ENCODE measurements at places on chromosomes 7 and 10. TPM values are rescaled to one million over a fixed set of nuclear protein-coding genes. Genes with fewer than 3 reads are reported as not detected.
A peak's percentile ranks its signal among the peaks of the same experiment; 100 is the strongest.

DNA sequence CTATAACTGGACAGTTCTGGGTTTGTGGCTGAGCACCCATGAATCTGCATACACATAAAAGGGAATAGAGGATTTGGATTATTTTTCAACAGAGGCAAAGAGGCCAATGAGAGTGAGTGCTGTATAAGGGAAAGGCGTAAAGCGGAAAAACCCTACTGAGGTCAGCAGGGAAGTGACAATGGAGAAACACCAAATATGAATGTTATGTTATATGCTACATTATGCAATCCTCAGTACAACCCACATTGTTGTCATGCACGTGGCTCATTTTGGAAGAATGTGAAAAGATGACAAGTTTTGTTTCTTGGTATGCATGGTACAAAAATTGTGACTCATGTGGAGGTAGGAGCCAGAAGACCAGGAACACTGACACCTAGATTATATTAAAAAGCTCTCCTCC is 113.6 kb upstream of the AMPH start:
- no peak for DNase-seq
- H3K27me3 ChIP-seq = no peaks in the 10 kb centered on the region
- H3K36me3 ChIP-seq = no peaks in the 10 kb centered on the region

DNA sequence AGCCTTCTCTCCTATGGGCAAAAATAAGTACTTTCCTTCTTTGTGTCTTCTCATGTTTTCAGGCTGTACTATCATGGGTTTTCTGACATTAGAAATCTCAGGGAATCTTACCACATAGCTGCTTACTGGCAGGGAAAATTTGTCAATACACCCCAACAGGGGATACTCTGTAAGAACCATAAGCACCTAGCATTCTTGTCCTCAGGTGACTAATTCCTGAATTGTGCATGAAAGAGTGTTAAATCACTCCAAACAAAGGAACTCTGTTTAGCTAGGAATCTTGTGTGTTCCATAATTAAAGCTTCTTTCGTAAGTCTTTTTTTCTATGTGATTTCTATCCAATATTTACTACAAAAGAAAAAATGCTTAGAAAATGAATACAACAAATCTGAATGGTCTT is 206.7 kb upstream of the POT1 start:
- H3K27me3 ChIP-seq = no peaks in the 10 kb centered on the region
- no peak overlapping the region for H3K4me3 ChIP-seq
- no peak for DNase-seq
- no peak overlapping the region for H3K27ac ChIP-seq
- H3K4me1 ChIP-seq = no peaks in the 10 kb centered on the region

- peak overlapping the region; percentile 63 for H3K4me3 ChIP-seq
These were observed 3.4 kb downstream of the INHBA start for GRCh38 chr7:41699516-41699915.

DNA sequence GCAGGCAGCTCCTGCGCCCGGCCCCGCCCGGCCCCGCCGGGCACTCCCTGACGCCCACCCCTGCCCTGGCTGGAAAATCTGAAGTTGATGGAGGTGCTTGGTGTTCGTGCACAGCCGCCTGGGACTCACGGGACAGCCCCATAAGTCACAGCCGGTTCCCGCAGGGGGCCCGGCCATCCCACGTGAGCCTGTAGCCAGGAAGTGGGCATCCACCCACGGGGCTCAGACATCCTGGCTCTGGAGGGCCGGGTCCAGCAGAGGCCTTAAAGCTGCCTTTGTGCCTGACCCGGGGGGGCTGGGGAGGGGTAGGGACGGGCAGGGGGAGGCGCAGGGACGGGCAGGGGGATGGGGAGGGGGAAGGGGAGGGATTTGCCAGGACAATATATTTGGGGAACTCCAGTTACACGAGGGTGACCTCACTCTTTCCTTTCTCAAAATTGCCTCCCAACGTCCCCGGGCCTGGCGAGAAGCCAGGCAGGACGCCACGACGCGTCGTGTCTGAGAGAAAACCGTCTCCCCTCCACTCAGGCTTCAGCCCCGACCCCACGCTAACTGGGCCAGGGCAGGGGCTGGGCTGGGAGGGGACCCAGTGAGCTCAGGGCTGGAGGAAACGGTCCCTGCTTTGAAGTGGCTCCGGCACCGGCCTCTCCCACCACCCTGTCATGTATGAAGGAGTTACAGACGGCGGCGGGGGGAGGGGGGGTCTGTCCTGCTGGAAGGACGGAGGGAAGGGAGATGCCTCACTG is 82.1 kb upstream of the PDGFA start:
- no peaks in the 10 kb centered on the region for H3K36me3 ChIP-seq
- no peaks in the 10 kb centered on the region for H3K27me3 ChIP-seq
- DNase-seq = peak; percentile 92
- H3K4me3 ChIP-seq = no peak overlapping the region

- H3K4me1 ChIP-seq = no peaks in the 10 kb centered on the region
- H3K4me3 ChIP-seq = no peak overlapping the region
- H3K27me3 ChIP-seq = no peaks in the 10 kb centered on the region
- H3K36me3 ChIP-seq = no peaks in the 10 kb centered on the region
- no peak for DNase-seq
- H3K27ac ChIP-seq = no peak overlapping the region
These were observed 405.0 kb downstream of the SEMA3D start for GRCh38 chr7:84781838-84782237.

GPR15LG gene
- not detected for total RNA-seq

Data from aorta (tissue), 5 donors.